Naive thymus-derived CD8-positive, alpha-beta T cell (primary cell): ENCODE measurements at places on chromosomes 1 and 21.
A peak's percentile ranks its signal among the peaks of the same experiment; 100 is the strongest.

DNA sequence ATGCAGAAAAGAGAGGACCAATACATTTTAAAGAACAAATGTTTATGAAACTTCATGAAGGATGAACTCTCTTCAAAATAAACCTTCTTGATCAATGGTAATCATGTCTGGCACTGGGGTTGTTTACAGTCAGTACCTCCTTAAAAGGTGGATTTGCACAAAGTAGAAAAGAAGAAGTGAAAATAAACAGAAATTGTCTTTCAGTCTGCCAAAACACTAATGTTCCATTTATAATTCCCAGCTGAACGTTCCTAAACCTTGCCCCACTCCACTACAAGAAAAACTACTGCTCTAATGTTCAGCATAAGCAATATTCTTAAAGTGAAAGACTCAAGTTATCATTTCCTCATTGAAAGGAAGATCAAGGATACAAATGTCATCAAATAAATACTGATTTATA lies 86.2 kb downstream of the EIF4G3 start:
- no peak for DNase-seq

DNA sequence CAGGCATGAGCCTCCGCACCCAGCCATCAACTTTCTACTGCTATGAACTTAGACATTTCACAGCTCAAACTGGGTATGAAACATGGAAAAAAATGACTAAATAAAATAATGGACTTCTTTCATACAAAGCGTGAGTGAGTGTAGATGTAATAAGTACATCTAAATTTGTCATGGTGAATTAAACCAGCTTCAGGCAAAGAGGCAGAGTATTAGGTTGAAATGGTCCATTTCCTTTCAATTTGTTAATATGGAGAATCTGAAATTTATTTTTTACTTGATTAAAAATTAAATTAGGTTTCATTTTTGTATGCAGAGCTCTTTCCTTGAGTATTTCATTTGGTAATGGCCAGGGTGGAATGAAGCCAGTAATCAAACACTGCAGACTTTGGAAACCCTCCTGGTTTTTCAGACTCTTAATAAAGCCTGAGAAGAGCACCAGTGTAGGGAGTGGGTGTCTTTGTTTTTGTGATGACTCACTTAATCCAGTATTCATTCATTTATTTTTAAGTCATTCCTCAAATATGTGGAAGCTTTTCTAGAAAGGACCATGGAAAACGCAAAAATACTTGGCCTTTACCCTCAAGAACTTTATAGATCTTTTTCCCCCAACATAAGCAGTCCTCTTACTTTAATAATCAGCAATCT lies 49.2 kb downstream of the ALG14 start:
- no peak for DNase-seq

- no peak for DNase-seq
Measured at GRCh38 chr1:27057389-27057788, 44.7 kb upstream of the TENT5B start.

GRCh38 chr21:40754466-40754865 lies 92.5 kb downstream of the DSCAM start:
- DNase-seq, result no peak

GRCh38 chr1:244710474-244711062 lies 57.6 kb downstream of the DESI2 start:
- no peak for DNase-seq

DNA sequence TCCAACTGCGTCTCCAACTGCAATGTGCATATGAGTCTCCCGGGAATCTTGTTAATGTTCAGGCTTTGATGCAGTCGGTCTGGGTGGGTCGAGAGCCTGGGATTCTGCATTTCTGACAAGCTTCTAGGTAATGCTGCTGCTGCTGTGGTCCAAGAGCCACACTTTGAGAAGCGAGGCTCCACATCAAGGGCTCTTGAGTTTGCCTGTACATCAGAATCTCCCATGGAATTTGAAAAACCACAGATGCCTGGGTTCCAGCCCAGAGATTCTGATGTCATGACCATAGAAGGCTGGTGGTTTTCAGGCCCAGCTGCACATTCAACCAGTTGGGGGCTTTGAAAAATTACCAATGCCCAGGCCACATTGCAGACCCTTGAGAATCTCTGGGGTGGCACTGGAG lies 93.9 kb upstream of the TARDBP start:
- no peak for DNase-seq

- DNase-seq, result no peak
Measured at GRCh38 chr1:95236784-95237575, 3.0 kb downstream of the RWDD3 start.

GRCh38 chr1:59272507-59272906 lies 24.4 kb upstream of the FGGY start:
- no peak for DNase-seq

GRCh38 chr1:7672864-7673263 lies 98.2 kb upstream of the VAMP3 start:
- no peak for DNase-seq

GRCh38 chr1:192776206-192776605 lies 32.6 kb upstream of the RGS2 start:
- no peak for DNase-seq

GRCh38 chr1:85462931-85463649 lies 1.9 kb downstream of the DDAH1 start:
- DNase-seq, result no peak

- no peak for DNase-seq
Measured at GRCh38 chr1:16396591-16396990, 29.5 kb downstream of the SZRD1 start.

GRCh38 chr1:206909161-206909882 lies 12.1 kb downstream of the IL24 start:
- peak; percentile 63 for DNase-seq

DNA sequence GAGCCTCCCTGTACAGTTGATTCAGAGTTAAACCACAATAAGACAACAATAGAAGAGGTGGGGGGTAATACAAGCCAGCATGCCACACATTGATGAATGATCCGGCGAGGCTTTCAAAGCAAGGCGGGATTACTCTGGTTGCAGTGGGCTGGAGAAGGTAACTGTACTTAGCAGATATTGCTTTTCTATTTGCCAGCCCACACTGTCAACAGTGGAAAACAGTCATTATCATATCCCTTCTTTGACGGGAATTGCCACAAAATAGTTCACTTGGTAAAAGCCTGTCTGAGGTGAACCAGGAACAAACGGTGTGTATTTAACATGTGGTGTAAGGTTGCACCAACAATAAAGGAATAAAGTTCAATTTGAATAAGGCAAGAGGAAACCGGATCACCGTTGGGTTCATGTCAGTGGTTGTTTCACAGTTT lies 5.8 kb upstream of the KCNJ15 start:
- no peak for DNase-seq

DNA sequence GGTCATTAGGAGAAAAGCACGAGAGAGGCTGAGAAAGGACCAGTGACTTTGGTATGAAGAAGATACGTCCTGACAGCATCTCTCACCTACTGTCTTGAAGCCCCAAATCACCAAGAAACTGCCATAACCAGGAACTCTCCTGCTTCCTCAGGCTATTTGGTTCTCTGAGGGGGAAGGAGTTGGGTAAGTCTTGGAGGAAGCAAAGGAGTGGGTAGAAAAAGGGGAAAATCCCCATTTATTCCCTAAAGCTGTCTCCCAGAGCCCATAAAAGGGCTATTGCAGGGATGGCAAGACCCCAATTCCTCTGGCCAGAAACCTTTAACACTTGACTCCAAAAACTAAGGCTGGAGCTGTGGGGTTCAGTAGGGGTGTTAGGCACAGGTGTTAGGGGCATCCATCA lies 2.1 kb upstream of the PBXIP1 start:
- no peak for DNase-seq

DNA sequence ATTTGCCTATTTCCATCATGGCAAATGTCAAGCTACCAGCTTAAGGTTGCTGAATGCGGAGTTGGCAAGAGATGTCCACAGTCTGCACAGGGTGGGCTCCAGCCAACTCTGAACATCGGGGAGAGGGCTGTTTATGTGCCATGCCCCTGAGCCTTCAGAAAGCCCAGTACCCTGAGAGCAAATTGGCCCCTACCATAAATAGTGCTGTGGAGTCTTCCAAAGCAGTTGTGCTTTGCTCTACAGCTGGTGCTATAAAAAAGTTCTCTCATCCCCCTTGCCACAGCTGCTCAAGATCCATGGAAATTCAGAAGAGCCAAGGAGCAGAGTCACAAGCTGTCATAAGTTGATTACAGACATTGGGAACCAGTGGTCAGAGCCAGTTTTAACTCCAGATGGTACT lies 85.6 kb upstream of the CLDN14 start:
- DNase-seq, result no peak

DNA sequence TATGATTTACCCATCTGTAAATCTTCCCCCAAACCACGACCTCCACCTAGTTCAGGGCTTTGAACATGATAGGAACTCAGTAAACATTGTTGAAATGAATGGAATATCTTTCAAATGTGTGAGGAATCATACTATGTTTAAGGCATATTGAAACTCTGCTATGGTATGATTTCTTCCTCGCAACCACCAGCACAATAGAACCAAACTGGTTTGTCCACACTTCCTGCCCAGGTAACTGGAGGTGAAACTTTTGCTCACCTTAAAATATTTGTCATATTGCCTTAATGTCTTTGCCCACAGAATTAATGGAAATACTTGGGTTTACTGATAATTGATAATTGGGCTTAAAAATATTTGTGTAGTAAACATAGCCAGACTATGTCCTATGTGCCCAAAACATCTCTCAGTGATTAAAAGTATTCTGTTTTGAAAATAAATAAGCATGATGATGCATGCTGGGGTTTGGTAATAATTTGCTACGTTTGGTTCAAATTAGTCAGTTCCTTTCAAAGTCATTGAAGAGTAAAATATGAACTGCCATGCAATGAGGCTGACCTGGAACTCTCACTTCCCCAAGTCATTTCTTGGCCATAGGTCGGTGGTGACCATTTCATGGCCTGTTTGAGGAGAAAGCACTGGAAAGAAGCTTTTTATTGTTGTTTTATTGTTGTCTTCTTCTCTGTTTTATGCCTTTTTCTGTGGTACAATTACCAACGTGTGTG lies 73.3 kb downstream of the TNFSF18 start:
- DNase-seq, result no peak

DNA sequence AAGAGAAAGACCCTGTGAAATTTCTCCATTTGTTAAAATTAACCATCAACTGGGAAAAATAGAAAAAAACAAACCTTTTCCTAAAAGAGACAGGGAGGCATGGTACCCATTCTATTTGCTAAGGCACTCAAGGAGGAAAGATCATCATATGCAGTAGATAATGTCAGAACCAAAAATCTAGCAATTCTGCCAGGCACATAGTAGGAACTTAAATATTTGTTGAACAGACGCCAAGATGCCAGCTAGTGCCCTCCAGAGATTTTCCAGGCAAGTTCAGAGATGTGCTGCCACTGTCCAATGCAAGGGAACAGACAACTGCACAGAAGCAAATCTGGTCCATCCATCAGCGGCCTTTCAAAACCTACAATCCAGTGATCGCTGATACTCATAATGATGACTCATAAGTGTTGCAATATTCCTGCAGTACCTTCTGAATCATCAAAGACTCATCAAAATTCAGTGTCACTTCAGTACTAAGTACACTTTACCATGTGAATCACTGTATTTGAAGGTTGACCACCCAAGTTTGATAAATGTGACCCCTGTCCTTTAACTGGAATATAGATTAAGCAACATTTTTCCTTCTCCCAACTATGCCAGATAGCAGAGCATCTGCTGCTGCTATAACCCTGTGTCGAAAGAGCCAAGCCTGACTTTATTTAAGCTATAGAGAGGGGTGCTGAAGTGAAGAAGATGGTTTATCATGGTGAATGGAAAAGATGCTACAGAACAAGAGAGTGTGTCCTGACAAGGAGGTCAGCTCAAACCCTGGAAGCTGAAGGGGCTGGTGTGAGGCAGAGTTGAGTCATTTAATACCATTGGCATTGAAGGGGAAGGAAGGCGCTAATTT lies 99.1 kb downstream of the MT1HL1 start:
- DNase-seq, result no peak

DNA sequence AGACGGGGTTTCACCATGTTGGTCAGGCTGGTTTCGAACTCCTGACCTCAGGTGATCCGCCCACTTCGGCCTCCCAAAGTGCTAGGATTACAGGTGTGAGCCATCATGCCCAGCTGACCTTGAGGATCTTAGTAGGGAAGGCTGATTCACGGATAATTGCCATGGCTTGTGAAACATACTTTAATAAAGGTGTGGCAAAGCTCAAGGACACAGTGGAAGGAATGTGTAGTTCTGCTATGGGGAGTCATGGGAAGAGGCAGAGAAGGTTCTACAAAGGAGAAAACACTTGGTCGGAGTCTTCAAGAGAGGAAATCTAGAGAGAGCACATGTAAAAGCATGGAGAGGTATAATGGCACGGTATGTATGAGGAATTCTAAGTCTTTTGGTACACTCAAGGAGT lies 12.7 kb upstream of the PTCH2 start:
- DNase-seq, result no peak

- DNase-seq, result no peak
Measured at GRCh38 chr1:220241072-220241663, 31.1 kb downstream of the RAB3GAP2 start.

DNA sequence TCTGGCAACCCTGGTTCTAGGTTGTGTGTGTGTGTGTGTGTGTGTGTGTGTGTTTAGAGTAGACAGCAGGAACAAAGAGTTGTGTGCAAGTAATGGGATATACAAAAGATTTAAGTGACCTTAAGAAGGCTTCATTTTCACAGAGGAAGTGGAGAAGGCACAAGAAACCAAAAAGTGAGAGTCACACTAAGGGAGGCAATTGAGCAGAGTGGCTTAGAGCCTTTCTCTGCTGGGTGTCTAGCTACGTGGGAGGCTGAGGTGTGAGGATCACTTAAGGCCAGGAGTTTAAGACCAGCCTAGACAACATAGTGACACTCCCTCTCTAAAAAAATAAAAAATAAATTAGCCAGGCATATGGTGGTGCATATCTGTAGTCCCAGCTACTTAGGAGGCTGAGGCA lies 44.4 kb upstream of the HAO2 start:
- no peak for DNase-seq

DNA sequence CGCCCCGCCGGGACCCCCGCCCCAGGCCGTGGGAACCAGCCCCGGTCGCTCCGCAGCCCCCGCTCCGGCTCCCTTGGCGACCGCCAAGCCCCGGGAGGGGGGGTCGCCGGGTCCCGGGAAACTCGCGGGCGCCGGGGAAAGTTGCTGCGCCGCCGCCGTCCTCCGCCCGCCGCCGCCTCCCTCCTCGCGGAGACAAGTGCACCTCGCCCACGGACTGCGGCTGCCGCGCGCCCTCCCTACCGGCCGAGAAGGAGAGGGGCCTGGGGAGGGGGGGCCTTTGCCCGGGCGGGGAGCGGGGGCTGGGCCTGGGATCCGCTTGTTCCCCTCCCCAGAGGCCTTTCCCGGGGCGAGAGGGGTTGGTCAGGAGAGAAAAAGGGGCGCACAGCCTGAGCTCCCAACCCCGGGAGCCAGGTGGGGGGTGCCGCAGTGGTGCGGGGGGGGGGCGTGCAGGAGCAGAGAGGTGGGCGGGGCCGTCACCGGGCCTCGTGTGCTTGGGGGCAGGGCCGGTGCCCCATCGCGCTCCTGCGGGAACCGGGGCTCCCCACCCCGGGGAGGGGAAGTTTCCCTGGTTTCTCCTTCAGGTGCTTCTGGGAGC lies 592 bp downstream of the AGRN start:
- no peak for DNase-seq

GRCh38 chr1:206550446-206550845 lies 43.1 kb downstream of the RASSF5 start:
- DNase-seq, result no peak

GRCh38 chr21:46620846-46621245 lies 14.6 kb upstream of the PRMT2 start:
- no peak for DNase-seq
